ENCODE measurements at places on chromosomes 5 and 9. TPM values are rescaled to one million over a fixed set of nuclear protein-coding genes. Genes with fewer than 3 reads are reported as not detected.

Gene MGAT4B
- 118 TPM for total RNA-seq

Gene SHOC1
- total RNA-seq, result not detected

Gene C9
- total RNA-seq, result not detected

Gene GPR150
- total RNA-seq, result 1.2 TPM

Gene PCDH1
- not detected for total RNA-seq

Gene VDAC1
- total RNA-seq, result 199 TPM

Gene CDC20B
- 0.48 TPM for total RNA-seq

Gene EQTN
- not detected for total RNA-seq

Gene IL3
- total RNA-seq, result not detected

Gene LVRN
- not detected for total RNA-seq

Gene ORM2
- not detected for total RNA-seq

GRCh38 chr5:151257731-151258181 is 4.8 kb downstream of the GM2A start:
- H3K27ac ChIP-seq, result no peak overlapping the region
- no peaks in the 10 kb centered on the region for H3K27me3 ChIP-seq
- H3K4me3 ChIP-seq, result no peak overlapping the region
- H3K4me1 ChIP-seq, result peaks cover 11% of the 10 kb centered on the region

GRCh38 chr5:55073211-55073610 is 29.2 kb upstream of the GZMA start:
- H3K27ac ChIP-seq, result peak overlapping the region; percentile 90
- peaks cover 50% of the 10 kb centered on the region for H3K4me1 ChIP-seq
- H3K36me3 ChIP-seq, result peaks cover 37% of the 10 kb centered on the region

DNA sequence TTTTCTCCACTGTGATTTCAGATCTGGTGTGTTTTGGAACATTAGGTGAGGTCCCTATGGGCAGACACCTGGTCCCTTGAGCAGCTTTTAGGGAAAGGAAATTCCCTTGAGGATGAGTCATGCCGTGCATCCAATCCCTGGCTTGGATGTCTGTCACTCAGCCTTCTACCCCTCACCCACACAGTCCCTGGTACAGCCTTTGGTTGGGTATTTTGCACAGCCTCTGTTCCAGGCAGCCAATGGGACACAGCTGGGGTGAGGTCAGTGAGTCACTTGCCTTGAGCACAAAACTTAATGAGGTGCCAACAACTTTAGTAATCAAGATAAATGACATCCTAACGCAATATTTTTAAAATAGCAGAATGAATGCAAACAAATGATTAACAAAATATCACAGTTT is 22.7 kb upstream of the SVEP1 start:
- H3K27ac ChIP-seq, result no peak overlapping the region
- H3K36me3 ChIP-seq, result no peaks in the 10 kb centered on the region
- DNase-seq, result no peak
- no peak overlapping the region for H3K4me3 ChIP-seq

DNA sequence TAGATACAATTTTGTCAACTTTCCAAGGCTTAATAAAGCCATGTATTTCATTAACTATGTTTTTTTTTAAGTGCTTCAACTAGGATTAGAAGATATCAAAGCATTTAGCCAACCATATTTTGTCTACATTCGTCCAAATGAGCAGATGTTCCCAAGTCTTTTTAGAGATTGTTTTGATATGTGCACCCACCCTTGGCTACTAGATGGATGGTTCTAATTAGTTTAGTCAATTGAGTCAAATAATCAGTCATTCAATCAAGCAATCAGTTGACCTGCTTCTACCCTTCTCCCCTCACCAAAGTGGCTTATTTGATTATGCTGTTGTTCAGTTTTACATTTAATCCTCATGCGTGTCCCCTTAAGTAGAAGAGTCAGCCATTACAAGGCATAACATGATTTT is 319.5 kb upstream of the TNC start:
- peaks cover 2% of the 10 kb centered on the region for H3K27me3 ChIP-seq

- no peak overlapping the region for H3K27ac ChIP-seq
- peaks cover 26% of the 10 kb centered on the region for H3K4me1 ChIP-seq
- peaks cover 1% of the 10 kb centered on the region for H3K36me3 ChIP-seq
- peaks cover 13% of the 10 kb centered on the region for H3K27me3 ChIP-seq
- DNase-seq, result no peak
Measured at GRCh38 chr9:133700819-133701320, 37.3 kb downstream of the SARDH start.

GRCh38 chr5:115627295-115627865 is 1.5 kb upstream of the TMED7 start:
- no peak overlapping the region for H3K4me3 ChIP-seq
- peaks cover 7% of the 10 kb centered on the region for H3K4me1 ChIP-seq
- H3K36me3 ChIP-seq, result peaks cover 4% of the 10 kb centered on the region
- H3K27ac ChIP-seq, result no peak overlapping the region

- no peak overlapping the region for H3K27ac ChIP-seq
- no peaks in the 10 kb centered on the region for H3K27me3 ChIP-seq
- no peak overlapping the region for H3K4me3 ChIP-seq
- DNase-seq, result no peak
Measured at GRCh38 chr5:102523541-102524175, 24.9 kb upstream of the SLCO6A1 start.

- H3K4me3 ChIP-seq, result no peak overlapping the region
- no peaks in the 10 kb centered on the region for H3K27me3 ChIP-seq
- no peaks in the 10 kb centered on the region for H3K36me3 ChIP-seq
- no peaks in the 10 kb centered on the region for H3K4me1 ChIP-seq
Measured at GRCh38 chr5:98461485-98461884, 312.0 kb upstream of the RGMB start.

DNA sequence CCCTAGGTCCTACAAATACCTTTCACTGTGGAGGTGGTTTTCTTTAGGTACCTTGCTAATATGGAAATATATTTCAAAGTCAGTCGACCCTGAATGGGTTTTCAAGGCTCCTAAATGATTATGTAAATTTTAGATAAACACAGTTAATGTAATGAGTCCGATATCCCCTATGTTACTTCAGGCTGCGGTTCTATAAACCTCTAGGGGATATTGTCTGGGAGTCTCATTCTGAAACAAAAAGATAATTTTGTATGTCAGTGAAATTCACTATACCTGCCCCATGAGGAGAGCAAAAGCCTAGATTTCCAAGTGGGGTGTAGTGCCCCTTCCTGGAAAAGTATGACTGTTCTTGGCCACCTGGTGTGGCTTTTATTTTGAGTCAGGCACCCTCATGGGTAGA is 377.3 kb downstream of the ICE1 start:
- H3K4me3 ChIP-seq, result no peak overlapping the region
- H3K36me3 ChIP-seq, result no peaks in the 10 kb centered on the region
- H3K4me1 ChIP-seq, result no peaks in the 10 kb centered on the region
- DNase-seq, result no peak

GRCh38 chr9:7405924-7406604 is 393.5 kb downstream of the DMAC1 start:
- H3K27me3 ChIP-seq, result peaks cover 16% of the 10 kb centered on the region
- peaks cover 5% of the 10 kb centered on the region for H3K4me1 ChIP-seq
- no peak for DNase-seq
- H3K27ac ChIP-seq, result no peak overlapping the region
- no peaks in the 10 kb centered on the region for H3K36me3 ChIP-seq

DNA sequence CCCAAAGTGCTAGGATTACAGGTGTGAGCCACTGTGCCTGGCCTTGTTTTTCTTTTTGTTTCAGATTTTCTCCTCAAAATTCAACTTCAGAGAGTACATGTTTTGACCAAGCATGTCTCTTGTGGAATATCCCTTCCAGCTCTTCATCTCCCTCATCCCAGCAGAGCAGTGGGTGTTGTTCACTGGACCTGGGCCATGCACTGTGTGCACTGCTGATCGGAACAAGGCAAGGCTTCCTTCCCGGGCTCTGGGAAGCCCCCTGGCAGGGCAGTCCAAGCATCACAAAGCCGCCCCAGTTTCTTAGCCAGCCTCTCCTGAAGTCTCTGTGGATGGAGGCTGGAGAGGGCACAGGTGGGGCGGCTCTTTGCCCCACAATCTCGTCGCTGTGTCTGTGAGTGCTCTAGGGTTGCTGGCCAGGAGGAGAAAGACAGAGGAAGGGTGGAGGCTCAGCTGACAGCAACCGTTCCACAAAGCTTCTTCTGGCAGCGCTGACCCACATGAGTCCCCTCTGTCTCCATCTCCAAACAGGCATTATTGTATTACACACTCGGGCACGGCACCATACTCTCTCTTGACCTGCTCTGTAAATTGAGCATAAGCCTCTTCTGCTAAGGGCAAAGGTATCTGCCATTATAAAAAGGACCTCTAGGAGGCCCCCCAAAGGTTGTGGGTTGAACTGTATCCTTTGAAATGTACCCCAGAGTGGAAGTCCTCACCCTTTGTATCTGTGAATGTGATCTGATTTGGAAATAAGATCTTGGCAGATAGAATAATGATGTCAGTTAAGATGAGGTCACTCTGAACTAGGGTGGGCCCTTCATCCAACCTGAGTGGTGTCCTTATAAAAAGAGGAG is 89.6 kb downstream of the TARS1 start:
- no peak for DNase-seq
- peaks cover 2% of the 10 kb centered on the region for H3K27me3 ChIP-seq
- H3K36me3 ChIP-seq, result no peaks in the 10 kb centered on the region
- H3K4me3 ChIP-seq, result no peak overlapping the region
- H3K4me1 ChIP-seq, result no peaks in the 10 kb centered on the region

GRCh38 chr9:78363221-78363620 is 66.3 kb downstream of the PSAT1 start:
- peaks cover 4% of the 10 kb centered on the region for H3K27me3 ChIP-seq
- no peak overlapping the region for H3K27ac ChIP-seq
- DNase-seq, result no peak
- no peaks in the 10 kb centered on the region for H3K36me3 ChIP-seq

GRCh38 chr5:40667161-40667663 is 12.5 kb upstream of the PTGER4 start:
- H3K27ac ChIP-seq, result no peak overlapping the region
- no peak for DNase-seq
- no peaks in the 10 kb centered on the region for H3K36me3 ChIP-seq
- no peak overlapping the region for H3K4me3 ChIP-seq

- no peaks in the 10 kb centered on the region for H3K36me3 ChIP-seq
- no peak overlapping the region for H3K4me3 ChIP-seq
- no peaks in the 10 kb centered on the region for H3K27me3 ChIP-seq
- DNase-seq, result no peak
Measured at GRCh38 chr9:37382982-37383357, 39.5 kb upstream of the GRHPR start.

DNA sequence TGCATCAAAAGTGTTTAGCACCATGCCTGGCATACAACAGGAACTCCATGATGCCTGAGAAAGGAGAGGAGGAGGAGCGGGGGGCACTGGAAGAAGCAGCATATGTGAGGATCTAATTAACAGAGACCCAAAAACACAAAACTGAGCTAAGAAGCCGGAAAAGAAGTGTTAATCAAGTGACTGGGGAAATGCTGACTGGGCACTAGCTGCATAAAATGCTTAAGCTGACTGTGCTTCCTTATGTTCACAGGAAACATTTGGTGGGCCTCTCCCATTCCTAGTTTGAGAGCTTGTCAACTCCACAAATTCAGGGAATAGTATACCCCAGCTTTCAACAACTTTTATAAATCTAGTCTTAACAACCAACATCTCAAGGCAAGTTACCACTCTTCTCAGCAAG is 26.6 kb downstream of the DEPDC1B start:
- H3K27me3 ChIP-seq, result no peaks in the 10 kb centered on the region
- H3K36me3 ChIP-seq, result peaks cover 1% of the 10 kb centered on the region
- peaks cover 4% of the 10 kb centered on the region for H3K4me1 ChIP-seq
- H3K4me3 ChIP-seq, result no peak overlapping the region

DNA sequence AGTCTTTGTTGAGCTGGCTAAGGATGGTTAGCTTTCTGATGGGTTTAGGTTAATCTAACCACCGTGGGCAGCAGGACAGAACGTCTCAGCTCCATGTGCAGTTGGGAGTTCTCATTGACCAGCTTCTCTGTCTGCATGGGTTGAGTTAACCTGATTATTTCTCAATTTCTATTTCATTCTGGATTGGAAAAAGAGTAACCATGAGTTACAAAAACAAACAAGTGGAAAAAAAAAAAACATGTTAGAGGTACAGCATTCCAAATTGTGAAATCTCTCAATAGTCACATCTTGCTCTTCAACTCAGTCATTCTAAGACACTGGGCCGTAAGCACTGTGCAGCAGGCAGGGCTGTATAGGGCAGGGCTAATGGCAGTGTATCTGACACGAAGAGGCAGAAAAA is 343.7 kb upstream of the KLF4 start:
- peaks cover 1% of the 10 kb centered on the region for H3K27me3 ChIP-seq
- no peak overlapping the region for H3K27ac ChIP-seq
- DNase-seq, result no peak
- H3K4me3 ChIP-seq, result no peak overlapping the region
- H3K4me1 ChIP-seq, result no peaks in the 10 kb centered on the region

DNA sequence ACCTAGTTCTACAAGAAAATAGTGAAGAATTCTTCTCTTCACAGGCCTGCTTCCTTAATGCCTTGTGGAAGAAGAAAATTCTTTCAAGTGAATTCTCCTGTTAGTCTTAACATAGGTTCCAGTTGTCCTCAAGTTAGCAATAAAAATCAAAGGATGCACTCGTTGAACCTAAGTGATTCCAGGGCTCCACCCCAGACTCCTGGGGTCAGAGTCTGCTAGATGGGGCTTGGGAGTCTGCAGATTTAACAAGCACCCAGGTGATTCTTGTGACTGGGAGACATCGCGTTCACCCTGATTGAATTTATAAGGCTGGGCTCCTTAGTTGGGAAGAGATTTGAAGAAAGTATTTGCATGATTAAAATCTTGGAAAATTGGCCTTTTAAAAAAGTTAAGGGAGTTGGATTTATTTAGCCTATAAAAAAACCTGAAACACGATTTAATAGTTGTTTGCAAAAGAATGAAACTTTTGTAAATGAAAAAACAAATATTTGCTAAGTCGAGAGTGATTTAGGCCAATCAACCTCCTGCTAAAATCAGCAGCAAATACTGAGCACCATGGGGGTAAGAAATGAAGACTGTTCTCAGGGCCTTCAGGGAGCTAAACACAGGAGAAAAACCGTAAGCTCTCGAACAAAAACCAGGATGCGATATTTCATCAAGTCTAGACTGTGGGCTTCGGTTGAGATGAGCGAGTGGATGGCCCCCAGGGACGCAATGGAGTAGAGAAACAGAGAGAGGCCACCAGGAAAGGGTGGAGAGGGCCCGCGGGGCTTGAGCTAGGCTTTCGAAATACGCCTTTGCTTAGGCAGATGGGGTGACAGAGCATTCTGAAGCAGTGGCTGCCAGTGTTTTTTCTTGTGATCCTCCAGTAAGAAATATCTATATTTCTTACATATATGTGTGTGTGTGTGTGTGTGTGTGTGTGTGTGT is 86.9 kb upstream of the TTC23L start:
- H3K4me1 ChIP-seq, result no peaks in the 10 kb centered on the region
- no peaks in the 10 kb centered on the region for H3K36me3 ChIP-seq
- DNase-seq, result no peak
- H3K27ac ChIP-seq, result no peak overlapping the region
- peaks cover 6% of the 10 kb centered on the region for H3K27me3 ChIP-seq
- H3K4me3 ChIP-seq, result no peak overlapping the region

DNA sequence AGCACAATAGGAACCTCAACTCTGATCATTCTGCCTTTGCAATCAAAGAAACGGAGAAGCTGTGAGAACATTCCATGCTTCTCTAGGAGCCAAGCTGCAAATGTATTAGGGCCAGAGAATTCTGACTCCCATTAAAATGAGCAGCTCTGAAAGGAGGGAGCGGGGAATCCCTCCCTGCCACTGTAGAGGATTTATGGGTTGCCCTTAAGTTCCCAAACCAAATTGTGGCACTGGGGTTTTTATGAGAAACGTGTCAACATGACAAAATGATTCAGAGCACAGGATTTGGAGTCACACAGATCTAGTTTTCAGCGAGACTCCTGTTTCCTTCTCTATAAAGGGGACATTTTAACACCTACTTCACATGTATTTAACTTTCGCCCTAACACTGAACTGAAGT is 1.8 kb downstream of the IL6ST start:
- H3K27me3 ChIP-seq, result no peaks in the 10 kb centered on the region
- H3K36me3 ChIP-seq, result peaks cover 18% of the 10 kb centered on the region
- peak overlapping the region; percentile 26 for H3K27ac ChIP-seq
- peaks cover 42% of the 10 kb centered on the region for H3K4me1 ChIP-seq

Data from activated naive CD8-positive, alpha-beta T cell treated with anti-CD3 and anti-CD28 coated beads, Interleukin-2, amount 10 ng/mL, durations not matched to agents 7 days and 5 days (primary cell).